ENCODE measurements at places on chromosomes 13 and 19.

DNA sequence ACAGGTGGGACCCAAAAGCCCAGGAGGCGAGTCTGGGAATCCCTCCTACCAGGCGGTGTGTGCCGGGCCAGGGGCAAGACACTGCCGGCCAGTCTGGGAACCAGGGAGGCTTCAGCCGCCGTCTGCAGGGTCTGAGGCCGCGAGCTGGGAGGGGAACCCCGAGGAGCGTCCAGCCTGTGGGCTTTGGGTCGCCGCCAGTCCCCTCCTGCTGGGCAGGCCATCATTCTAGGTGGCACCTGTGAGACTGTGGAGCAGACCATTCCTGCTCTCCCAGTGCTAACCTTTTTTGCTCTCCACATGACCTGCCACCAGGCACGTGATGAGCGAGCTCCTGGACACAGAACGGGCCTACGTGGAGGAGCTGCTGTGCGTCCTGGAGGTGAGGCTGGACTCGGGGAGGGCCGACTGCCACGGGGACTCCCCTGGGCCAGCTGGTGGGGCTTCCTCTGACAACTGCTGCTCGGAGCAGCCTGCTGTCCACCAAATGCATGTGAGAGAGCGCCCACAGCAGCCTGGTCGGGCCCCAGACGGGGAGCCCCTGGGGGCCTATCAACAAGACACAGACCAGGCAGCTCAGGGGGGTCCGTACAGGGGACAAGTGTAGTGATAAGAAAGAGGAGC lies 24.6 kb upstream of the F7 start:
- no peak for DNase-seq

- no peak for DNase-seq
These were observed 64.4 kb downstream of the WASF3 start for GRCh38 chr13:26621731-26622401.

GRCh38 chr13:106573868-106574267 lies 5.9 kb upstream of the ARGLU1 start:
- no peak for DNase-seq

GRCh38 chr13:28185256-28185655 lies 46.9 kb downstream of the PAN3 start:
- DNase-seq = no peak

GRCh38 chr19:14237014-14237941 lies 31.3 kb upstream of the ADGRL1 start:
- no peak for DNase-seq

DNA sequence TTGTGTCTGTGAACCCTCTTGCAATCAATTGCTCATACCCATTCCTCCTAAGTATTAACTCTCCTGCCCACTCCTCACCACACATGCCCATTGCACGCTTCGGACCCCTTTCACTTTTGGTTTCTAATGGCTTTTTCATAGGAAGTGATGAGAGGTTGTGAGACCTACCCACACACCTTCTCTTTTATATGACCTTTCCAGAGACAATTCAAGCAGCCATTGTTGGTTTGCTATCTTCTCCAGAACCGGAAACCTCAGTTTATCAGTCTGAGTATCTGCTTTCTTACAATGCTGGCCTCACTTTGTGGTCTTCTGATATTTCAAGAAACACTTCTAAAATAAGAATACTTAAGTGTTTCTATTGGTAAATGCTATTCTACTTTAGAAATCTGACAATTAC lies 1550.8 kb upstream of the SLC10A2 start:
- DNase-seq = no peak

GRCh38 chr13:114128348-114128623 lies 4.1 kb downstream of the RASA3 start:
- no peak for DNase-seq

- no peak for DNase-seq
These were observed 13.9 kb downstream of the COL4A1 start for GRCh38 chr13:110293037-110293436.

GRCh38 chr13:107185889-107186288 lies 618.0 kb upstream of the ARGLU1 start:
- no peak for DNase-seq

DNA sequence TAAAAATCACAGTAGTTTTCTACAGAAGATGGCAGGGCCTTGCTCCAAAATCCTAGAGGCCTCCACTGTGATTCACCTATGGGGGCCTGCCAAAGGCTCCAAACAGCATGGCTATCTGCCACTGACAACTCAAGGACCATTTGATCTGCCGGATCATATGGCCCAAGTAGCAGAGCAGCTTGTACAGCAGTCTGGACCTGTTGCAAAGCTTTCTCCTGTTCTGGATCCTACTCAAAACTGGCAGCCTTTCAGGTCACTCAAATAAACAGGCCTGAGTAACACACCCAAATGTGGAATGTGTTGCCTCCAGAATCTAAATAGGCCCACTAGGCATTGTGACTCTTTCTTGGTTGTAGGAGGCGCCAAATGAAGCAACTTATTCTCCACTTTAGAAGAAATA lies 1049.3 kb downstream of the PCDH9 start:
- DNase-seq = no peak

DNA sequence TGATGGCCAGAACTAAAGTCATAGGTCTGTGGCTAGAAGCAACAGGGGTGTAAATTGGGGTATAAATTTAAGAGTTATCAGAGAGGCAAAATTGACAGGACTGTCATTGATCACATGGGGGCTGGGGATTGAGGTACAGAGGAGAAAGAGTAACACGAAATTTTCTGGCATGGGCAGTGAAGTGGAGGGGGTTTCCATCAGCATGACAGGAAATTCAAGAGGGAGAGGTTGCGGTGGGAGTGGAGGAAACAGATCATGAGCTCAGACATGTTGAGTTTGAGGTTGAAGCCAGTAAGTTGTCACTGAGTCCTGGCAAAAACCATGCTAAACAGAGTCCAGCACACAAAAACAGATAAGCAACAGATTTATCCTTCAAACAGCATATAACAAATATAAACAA lies 192.1 kb upstream of the TSC22D1 start:
- DNase-seq = no peak

GRCh38 chr19:28966737-28967399 lies 246.1 kb downstream of the UQCRFS1 start:
- no peak for DNase-seq

- no peak for DNase-seq
These were observed 9.0 kb downstream of the DHRS12 start for GRCh38 chr13:51794964-51795363.

DNA sequence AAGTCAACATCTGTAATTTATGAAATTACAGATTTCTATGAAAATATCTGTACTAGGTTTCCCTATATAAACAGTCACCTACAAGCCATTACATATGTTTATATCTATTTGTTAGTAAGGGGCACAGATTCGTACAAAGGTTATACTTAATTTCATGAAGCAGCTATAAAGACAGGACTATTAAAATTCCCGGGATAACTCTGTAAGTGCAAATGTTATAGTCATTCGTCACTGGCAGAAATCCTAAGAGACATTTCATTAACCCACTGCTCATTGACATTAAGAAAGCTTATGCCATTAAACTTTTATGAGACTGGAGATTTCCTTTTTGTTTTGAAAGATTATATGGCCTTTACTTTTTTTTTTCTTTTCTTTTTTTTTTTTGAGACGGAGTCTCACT lies 122.9 kb downstream of the MYO16 start:
- DNase-seq = no peak

DNA sequence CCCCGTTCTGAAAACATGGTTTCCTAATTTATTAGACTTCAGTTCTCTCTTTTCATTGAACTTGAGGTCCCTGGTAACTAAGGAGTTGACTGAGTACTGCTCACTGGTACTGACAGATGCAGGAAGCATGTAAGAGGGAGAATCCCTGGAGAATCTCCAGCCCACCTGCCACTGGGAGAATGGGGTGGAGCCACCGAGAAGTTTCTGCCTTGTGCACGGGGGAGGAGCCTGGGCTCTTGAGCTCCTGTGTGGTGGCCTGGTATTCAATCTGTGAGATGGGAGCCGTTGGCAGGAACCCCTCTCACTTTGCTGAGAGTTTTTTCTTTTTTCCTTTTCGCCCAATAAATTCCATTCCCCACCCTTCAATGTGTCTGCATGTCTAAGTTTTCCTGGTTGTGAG lies 13.2 kb upstream of the AKAP11 start:
- DNase-seq = no peak

- no peak for DNase-seq
These were observed 101.4 kb upstream of the GPR12 start for GRCh38 chr13:26861941-26862340.

DNA sequence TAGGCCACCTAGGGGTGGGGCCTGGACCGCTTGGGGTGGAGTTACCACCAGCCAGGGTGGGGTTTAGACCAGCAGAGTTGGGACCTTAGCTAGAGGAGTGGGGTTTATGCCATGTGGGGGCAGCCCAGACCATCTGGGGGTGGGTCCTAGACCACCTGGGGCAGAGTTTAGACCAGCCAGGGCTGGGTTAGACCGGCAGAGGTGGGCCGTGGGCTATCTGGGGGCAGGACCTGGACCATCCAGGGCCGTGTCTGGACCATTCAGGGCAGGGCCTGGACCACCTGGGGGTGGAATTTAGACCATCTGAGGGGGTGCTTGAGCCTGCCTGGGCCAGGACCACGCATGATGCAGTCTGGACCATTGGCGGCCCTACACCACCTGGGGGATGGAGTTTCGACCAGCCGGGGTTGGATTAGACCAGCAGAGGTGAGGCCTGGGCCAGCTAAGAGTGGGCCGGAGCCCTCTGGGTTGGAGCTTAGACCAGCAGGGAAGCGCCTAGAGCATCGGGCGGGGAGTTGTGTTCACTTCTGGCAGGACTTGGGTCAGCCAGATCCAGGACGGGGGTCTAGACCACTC lies 10.0 kb upstream of the CACNG6 start:
- DNase-seq = no peak

DNA sequence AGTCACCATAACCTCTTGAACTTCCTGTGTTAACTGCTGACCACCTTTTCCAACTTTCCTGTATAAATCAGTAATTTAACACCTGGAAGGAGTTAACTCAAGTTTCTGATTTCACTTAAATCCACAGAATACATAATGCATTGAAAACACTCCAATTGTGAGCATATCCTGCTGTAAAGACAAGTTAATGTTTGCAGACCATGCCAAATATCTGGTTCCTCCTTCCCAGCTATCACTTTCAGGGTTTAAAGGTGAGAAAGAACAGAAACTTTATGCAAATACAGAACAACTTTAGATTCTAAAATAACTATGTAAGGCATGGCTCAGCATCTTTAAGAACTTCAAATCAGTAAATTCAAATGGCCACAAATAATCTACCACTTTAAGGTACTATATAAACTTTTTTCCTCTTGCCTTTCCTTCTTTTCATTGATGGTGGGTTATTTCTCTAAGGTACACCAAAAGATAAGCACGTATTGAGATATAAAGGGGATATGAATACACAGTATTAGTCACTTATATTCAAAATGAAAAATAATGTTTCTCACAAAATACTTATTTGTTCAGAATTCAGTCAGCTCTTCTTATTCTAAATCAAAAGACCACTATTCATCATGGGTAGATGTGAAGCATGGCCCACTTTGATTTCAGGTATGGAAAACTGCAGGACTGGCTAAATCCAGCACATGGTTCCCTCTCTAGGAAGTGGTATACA lies 6.6 kb upstream of the TPTE2 start:
- DNase-seq = no peak

Measured in stimulated activated naive CD4-positive, alpha-beta T cell (primary cell).